ENCODE measurements at places on chromosomes 12 and 14. TPM values are rescaled to one million over a fixed set of nuclear protein-coding genes. Genes with fewer than 3 reads are reported as not detected.

TAS2R19 gene
- total RNA-seq = not detected

GPR68 gene
- 0.12 TPM for total RNA-seq

ACVRL1 gene
- 0.15 TPM for total RNA-seq

KRT78 gene
- total RNA-seq = not detected

SLC25A47 gene
- not detected for total RNA-seq

KERA gene
- not detected for total RNA-seq

All from A549 treated with RU486 at 1 μM for 4 hours (cell line).